Lower lobe of right lung (tissue), 2 donors: ENCODE measurements at places on chromosomes 5 and 9. TPM values are rescaled to one million over a fixed set of nuclear protein-coding genes. Genes with fewer than 3 reads are reported as not detected.

The TAF11L10 gene
- not detected for total RNA-seq

The ADRB2 gene
- 26.4 TPM for total RNA-seq

The RALGPS1 gene
- 17.6 TPM for total RNA-seq

The NR5A1 gene
- not detected for total RNA-seq

The ESM1 gene
- total RNA-seq = 0.68 TPM

DNA sequence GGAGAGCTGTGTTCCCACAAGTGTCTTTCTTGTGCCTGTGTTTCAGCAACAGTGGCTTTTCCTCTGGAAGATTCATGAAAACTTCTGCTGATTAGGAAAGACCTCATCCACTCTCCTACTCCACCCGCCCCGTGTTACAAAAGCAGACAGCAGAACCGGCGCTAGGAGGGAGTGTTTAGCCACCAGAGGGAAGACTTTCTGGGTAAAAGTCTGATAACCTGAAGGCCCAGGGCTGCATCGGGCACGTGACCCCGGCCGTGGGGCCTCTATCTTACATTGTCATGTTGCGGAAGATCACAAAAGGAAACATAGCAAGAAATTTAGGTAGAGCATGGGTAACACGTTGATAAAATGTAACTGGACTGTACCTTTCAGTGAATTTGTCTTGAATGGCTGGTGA lies 32.0 kb upstream of the DMRT2 start:
- no peaks in the 10 kb centered on the region for H3K4me1 ChIP-seq
- no peak overlapping the region for H3K4me3 ChIP-seq
- no peak overlapping the region for H3K27ac ChIP-seq

GRCh38 chr5:167555565-167556166 lies 735.8 kb upstream of the WWC1 start:
- no peak for DNase-seq
- H3K27me3 ChIP-seq = no peaks in the 10 kb centered on the region
- no peaks in the 10 kb centered on the region for H3K36me3 ChIP-seq
- H3K4me3 ChIP-seq = no peak overlapping the region
- no peaks in the 10 kb centered on the region for H3K4me1 ChIP-seq

DNA sequence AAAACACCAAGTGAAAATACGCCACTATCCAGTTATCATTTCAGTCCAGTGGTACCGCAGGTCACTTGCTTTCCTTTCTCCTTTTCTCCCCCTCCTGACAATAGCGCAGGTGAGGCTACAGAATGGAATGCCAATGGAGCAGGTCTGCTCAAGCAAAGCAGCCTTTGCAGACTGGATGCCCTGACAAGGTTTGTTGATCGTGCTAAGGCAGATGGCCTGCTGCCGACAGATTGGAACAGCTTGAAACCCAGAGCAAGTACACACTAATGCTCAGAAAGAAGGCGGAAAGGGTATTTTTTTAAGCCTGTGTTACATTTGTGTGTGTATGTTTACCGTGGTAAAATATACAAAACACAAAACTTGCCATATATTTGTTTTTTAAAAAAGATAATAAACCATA lies 19.4 kb downstream of the SPACA9 start:
- H3K36me3 ChIP-seq = peaks cover 87% of the 10 kb centered on the region
- no peak overlapping the region for H3K27ac ChIP-seq
- H3K27me3 ChIP-seq = no peaks in the 10 kb centered on the region
- H3K4me1 ChIP-seq = peaks cover 18% of the 10 kb centered on the region
- DNase-seq = no peak

DNA sequence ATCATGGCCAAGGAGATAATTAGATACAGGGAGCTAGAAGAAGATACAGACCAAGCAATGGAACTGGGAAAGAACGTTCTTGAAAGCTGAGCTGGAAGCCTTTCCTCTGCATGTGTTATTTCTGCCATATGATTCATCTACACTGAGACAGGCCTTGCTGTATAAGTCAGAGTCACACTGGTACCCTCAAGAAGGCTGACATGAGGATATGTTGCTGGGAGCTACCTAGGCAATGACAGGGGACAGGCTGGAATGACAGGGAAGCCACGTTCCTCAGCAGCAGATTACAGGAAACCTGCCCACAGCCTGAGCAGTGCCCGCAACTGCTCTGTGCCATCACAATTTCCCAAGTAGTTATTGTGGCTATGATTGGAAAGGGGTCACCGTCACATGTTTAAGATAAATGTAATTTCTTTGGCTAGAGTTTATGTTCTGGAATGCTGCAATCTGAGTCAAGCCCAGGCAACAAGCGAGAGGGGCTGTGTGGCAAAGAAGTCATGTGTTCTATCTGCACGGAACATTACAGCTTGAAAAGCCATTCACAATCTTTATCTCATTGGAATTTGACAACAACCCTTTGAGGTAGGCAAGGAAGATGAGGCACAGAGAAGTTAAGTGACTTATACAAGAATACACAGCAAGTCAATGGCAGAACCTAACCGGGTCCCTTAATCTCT lies 108.2 kb downstream of the TTLL11 start:
- H3K27me3 ChIP-seq = no peaks in the 10 kb centered on the region
- no peak overlapping the region for H3K4me3 ChIP-seq
- H3K36me3 ChIP-seq = peaks cover 7% of the 10 kb centered on the region
- DNase-seq = no peak

GRCh38 chr9:105204416-105204815 lies 40.0 kb upstream of the SLC44A1 start:
- no peak overlapping the region for H3K27ac ChIP-seq
- no peaks in the 10 kb centered on the region for H3K27me3 ChIP-seq
- peaks cover 6% of the 10 kb centered on the region for H3K4me1 ChIP-seq
- H3K36me3 ChIP-seq = no peaks in the 10 kb centered on the region

DNA sequence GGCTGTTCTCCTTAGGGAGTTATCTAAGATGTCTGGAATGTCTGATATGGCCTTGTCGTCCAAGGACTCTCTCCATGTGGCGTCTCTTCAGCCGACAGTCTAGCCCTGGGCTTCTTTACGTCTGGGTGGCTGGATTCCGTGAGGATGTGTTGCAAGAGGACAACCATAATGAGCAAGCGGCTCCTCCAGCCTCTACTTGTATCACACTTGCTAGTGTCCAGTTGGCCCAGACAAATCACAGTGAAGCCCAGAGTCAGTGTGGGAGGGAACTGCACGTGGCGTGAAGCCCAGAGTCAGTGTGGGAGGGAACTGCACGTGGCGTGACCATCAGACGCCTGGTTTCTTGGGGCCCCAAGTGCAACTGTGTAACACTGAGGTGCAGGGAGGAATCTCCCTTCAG lies 61.1 kb downstream of the COL23A1 start:
- no peaks in the 10 kb centered on the region for H3K36me3 ChIP-seq
- no peak for DNase-seq
- no peaks in the 10 kb centered on the region for H3K27me3 ChIP-seq
- H3K4me1 ChIP-seq = no peaks in the 10 kb centered on the region
- H3K27ac ChIP-seq = no peak overlapping the region
- H3K4me3 ChIP-seq = no peak overlapping the region

GRCh38 chr9:81190659-81191058 lies 498.7 kb downstream of the TLE1 start:
- no peak overlapping the region for H3K27ac ChIP-seq
- no peaks in the 10 kb centered on the region for H3K36me3 ChIP-seq
- H3K27me3 ChIP-seq = no peaks in the 10 kb centered on the region
- H3K4me1 ChIP-seq = no peaks in the 10 kb centered on the region

- no peak overlapping the region for H3K27ac ChIP-seq
- no peaks in the 10 kb centered on the region for H3K27me3 ChIP-seq
- H3K4me1 ChIP-seq = peaks cover 31% of the 10 kb centered on the region
Measured at GRCh38 chr9:125522328-125522725, 184.7 kb downstream of the MAPKAP1 start.

GRCh38 chr9:136353757-136354488 lies 9.6 kb downstream of the DNLZ start:
- no peaks in the 10 kb centered on the region for H3K27me3 ChIP-seq
- H3K4me1 ChIP-seq = peaks cover 17% of the 10 kb centered on the region
- no peak for DNase-seq
- H3K36me3 ChIP-seq = peaks cover 14% of the 10 kb centered on the region
- H3K4me3 ChIP-seq = no peak overlapping the region

DNA sequence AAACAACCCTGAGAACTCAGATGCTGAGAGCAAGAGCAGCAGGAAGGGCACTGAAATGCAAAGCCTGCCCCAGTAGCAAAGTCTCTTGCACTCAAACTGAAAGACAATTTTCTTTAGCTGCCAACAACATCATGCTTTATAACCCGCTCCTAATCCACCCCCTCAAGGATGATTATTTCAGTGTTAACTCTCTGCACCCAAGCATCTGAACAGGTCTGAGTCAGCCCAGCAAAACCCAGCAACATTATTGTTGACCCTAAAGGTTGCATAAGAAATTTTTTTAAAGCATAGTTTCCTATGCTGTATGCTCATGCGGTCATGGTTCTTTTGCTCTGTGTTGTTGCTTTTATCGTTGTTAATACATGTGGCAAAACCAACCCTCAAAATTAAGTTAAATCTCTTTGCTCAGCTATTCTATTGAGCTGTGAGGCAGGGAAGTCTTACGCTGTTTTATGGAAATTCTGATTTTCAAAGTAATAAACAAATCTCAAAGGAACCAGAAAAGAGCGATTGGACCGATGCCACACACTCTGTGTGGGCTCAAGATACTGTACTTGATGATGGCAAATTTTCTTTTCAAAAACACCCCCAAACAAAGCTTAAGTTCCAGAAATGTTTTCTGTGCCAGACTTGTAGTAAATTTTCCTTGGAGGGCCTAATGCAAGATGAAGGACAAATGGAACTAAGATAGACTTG lies 440.6 kb upstream of the MPDZ start:
- H3K27me3 ChIP-seq = no peaks in the 10 kb centered on the region
- no peak overlapping the region for H3K4me3 ChIP-seq
- H3K27ac ChIP-seq = no peak overlapping the region
- no peaks in the 10 kb centered on the region for H3K36me3 ChIP-seq

DNA sequence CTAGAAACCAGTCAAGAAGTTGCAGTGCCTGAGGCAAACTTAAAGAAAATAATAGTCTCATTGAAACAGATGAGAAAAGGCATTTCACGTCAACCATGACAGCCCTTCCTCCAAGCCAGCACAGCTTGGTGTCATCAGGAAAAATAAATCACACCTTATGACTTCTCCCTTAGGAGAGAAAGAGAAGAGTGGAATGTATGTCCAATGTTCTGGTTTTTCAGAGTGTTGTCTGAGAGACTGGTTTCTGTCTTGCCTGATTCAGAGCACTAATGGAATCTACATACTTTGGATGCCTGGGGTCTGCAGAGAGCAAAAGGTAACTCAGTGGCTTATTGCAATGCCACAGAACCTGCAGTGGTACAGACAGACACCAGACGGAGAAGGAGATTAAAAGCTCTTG lies 105.5 kb upstream of the PDE4D start:
- H3K4me3 ChIP-seq = no peak overlapping the region
- H3K27ac ChIP-seq = no peak overlapping the region
- no peaks in the 10 kb centered on the region for H3K36me3 ChIP-seq
- no peaks in the 10 kb centered on the region for H3K27me3 ChIP-seq
- no peak for DNase-seq

DNA sequence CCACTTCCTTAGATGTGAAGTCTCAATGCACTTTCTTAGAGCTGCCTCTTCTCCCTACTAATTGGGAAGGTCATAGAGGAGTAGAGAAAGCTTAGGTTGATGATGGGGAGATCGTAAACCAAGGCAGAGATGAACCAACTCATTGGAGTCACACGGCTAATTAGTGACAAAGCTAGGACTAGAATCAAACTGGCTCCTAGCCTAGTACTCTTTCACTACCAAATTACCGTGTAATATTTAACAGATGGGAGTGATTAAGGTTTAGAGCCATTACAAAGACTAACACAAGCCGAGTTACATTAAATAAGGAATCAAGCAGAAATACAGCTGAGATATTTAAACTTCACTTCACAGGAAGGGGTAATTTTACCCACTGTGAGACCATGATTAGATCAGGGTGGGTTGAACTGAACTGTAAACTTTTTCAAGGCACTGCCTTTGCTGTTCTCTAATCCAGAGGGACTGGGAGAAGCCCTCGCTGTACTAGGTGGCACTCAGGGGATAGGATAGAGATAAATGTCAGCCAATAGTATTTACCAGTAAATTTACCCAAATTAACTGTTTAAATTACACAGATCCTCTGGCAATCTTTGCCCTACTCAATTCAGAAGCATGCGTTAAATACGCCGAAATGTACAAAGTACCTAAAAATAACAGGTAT lies 166.4 kb upstream of the PIK3R1 start:
- H3K4me1 ChIP-seq = no peaks in the 10 kb centered on the region
- H3K36me3 ChIP-seq = no peaks in the 10 kb centered on the region
- DNase-seq = no peak

DNA sequence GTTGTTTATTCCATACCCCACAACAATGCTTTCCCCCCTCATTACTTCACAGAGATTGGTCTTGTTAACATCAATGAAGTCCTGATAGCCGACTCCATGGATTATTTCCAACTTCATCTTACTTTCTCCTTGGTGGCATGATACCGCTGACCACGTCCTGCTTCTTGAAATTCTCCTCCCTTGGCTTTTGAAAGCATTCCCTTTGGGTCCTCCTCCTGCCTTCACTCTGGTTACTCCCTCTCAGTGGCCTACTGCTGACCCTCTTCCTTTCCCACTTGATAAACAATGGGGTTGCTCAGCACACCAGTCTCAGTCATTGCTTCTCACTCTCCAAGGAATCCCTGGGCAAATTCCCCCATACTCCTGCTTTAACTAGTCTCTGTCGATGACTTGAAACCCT lies 283.9 kb downstream of the SEC61B start:
- no peak for DNase-seq
- no peak overlapping the region for H3K27ac ChIP-seq
- no peak overlapping the region for H3K4me3 ChIP-seq

GRCh38 chr5:157817387-157817702 lies 41.6 kb downstream of the CLINT1 start:
- peaks cover 39% of the 10 kb centered on the region for H3K36me3 ChIP-seq
- no peak overlapping the region for H3K27ac ChIP-seq
- H3K4me3 ChIP-seq = no peak overlapping the region
- DNase-seq = no peak
- peaks cover 30% of the 10 kb centered on the region for H3K4me1 ChIP-seq
- no peaks in the 10 kb centered on the region for H3K27me3 ChIP-seq

DNA sequence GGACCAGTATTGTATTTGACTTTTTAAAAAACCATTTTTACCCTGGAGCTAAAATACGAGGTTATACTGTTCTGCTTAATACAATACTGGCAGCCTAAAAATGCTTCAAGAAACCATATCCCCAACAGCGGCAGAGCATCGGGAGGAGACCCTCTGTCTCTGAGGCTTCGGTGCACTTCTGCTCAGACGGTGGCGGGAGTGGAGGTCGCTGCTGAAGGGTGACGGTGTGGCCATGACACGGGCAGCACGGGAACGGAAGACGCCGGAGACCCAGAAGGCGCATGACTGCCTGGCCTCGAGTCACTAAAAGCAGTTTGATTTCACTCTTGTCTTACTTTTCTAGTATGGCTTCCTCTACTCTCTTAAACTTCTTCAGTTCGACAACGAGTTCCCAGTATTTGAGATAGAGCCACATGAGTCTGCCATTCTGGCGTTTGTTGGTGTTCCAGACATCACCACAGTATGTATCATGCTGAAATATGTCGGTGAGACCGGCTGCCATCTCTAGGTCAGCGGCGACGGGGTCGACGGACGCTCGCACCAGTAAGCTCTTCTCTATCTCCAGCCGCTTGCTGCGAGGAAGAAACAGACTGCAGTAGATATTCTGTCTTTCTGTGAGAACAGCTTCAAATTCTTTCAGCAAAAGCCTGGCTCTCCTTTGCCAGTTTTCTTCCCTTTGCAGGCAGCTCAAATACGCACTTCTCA lies 12.8 kb downstream of the CCDC127 start:
- H3K27me3 ChIP-seq = no peaks in the 10 kb centered on the region
- DNase-seq = no peak
- H3K27ac ChIP-seq = no peak overlapping the region
- H3K4me1 ChIP-seq = no peaks in the 10 kb centered on the region
- H3K36me3 ChIP-seq = peaks cover 39% of the 10 kb centered on the region
- no peak overlapping the region for H3K4me3 ChIP-seq

- no peaks in the 10 kb centered on the region for H3K36me3 ChIP-seq
- H3K27me3 ChIP-seq = no peaks in the 10 kb centered on the region
- no peak overlapping the region for H3K27ac ChIP-seq
- DNase-seq = no peak
- no peak overlapping the region for H3K4me3 ChIP-seq
Measured at GRCh38 chr9:71504636-71505035, 263.7 kb downstream of the CEMIP2 start.
